ENCODE measurements at places on chromosomes 1 and 21.

DNA sequence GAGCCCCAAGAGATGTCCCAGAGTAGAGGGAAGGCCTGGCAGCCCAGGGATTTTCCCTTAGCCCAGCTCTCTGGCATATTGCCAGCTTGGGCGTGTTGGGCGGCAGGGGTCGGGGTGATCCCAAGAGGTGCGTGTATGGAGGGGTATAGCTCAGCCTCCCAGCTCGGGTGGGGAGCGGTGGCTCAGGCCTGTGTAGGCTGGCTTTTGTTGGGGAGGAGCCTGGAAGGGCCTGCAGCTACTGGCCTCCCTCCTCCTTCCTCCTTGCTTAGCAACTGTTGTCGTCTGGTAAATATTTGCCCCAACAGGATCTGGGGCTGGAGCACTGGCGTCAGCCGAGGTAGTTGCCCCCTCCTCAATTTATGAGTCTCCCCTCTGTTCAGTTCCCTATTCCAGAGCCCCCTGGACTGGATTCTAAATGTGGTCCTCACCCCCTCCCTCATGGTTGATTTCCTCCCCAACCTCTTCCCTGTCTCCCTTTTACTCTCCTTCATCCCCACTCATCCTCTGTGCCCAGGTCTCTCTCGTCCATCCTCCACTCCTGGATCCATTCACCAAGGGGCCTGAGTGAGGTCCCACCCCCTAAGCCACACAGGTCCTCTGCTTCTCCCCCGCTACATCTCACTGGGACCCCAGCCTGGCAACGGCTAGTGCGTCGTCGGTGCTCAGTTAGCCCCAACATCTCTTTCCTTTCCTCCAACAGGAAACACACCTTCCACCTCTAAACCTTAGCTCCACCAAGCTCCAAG is 10.3 kb upstream of the LMNA start:
- DNase-seq, result no peak

DNA sequence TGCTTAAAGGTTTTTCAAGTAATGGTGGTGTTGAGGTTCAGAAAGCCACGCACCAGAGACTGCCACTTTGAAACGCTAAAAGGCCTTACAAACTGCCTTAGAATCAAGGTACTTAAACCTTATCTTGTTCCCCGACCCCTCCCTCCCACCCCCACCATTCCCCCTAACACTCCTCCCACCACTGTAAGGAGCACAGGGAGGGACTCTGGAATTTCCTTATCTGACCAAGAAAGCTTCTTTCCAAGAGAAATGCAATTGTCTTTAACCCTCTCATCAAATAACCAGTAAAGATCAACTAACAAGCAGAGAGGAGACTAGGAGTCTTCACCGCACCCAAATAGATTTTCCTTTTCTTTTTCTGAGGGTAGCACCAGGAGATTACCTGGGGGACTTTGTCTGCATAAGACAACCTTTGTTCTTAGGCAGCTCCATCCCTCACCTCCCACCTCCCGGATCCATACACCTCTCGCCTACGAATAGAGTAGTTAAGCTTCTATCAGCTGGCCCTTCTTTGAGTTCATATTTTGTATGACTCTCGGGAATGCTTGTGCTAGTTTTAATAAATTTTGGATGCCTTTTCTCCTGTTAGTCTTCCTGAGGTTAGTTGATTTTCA is 137.7 kb upstream of the ADGRL2 start:
- DNase-seq, result no peak

DNA sequence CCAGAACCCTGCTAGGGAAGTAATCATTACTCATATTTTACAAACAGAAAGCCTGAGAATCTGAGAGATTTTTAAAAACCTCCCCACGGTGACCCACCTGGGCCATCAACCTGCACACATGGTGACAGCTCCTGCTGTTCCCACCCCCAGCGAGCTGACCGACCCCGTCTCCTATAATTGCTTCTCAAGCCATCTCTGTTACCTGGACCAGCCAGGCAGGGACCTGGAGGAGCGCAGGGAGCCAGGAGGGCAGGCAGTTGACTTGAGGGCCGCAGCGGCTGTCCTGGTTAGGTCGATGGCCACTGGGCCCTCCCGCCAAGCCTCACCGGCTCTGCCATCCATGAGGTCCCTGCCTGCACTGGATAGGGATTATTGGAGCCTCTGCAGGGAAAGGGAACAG is 7.7 kb downstream of the TFF2 start:
- DNase-seq, result no peak

DNA sequence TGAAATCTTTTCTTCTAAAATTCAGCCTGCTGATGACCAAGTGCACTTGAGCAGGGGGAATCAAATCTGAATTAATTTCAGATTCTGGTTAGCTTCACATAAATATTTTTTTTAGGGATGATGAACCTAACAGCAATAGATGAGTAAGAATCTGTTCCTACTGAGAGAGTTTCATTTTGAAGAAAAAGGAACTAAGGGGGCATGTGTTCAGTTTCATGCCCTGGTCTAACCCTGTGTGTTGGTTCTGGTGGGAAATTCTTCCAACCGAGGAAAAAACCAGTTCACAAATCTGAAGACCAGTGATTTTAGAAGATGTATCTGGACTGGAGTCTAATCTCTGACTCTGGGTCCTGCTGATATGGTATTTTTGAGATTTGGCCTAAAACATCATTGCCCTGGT is 13.7 kb downstream of the SELL start:
- DNase-seq, result no peak

DNA sequence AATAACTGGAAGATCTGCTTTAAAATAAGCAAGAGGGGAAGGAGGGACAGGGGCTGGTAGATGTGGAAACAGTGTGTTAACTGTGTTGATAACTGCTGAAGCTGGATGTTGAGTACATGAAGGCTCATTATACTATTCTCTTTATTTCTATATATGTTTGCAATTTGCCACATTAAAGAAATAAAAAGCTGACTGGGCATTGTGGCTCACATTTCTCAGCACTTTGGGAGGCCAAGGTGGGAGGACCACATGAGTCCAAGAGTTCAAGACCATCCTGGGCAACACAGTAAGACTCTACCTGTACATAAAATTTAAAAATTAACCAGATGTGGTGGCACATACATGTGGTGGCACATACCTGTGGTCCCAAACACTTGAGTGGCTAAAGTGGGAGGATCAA is 6.7 kb downstream of the ASH1L start:
- DNase-seq, result no peak

DNA sequence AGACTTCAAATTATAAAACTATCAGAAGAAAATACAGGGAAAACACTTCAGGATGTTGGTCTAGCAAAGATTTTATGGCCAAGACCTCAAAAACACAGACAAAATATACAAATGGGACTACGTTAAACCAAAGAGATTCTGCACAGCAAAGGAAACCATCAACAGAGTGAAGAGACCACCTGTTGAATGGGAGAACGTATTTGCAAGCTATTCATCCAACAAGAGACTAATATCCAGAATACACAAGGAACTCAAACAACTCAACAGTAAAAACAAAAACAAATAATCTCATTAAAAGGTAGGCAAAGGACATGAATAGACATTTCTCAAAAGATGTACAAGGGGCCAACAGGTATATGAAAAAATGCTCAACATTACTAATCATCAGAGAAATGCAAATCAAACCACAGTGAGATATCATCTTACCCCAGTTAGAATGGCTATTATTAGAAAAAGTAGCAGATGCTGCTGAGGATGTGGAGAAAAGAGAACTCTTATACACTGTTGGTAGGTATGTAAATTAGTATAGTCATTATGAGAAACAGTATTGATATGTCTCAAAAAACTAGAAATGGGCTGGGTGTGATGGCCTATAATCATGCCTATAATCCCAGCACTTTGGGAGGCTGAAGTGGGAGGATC is 112.6 kb downstream of the LRIG2 start:
- no peak for DNase-seq

DNA sequence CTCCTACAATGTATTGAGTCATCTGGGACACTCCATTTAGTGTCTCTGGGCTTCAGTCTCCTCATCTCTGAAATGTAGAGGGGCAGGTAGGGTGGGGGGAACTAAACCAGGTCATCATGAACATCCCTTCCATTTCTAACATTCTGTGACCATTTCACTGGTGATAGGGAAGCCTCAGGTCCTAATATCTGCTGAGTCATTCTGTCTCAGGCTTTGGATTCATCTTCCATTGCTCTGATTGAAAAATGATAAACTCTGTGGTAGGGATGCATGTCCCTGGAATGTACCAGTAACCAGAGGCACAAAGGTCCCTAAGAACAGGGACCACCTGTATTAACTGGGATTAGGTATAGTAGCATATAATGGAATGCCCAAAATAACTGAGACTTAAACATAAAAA is 36.2 kb upstream of the LRRC52 start:
- DNase-seq, result no peak

DNA sequence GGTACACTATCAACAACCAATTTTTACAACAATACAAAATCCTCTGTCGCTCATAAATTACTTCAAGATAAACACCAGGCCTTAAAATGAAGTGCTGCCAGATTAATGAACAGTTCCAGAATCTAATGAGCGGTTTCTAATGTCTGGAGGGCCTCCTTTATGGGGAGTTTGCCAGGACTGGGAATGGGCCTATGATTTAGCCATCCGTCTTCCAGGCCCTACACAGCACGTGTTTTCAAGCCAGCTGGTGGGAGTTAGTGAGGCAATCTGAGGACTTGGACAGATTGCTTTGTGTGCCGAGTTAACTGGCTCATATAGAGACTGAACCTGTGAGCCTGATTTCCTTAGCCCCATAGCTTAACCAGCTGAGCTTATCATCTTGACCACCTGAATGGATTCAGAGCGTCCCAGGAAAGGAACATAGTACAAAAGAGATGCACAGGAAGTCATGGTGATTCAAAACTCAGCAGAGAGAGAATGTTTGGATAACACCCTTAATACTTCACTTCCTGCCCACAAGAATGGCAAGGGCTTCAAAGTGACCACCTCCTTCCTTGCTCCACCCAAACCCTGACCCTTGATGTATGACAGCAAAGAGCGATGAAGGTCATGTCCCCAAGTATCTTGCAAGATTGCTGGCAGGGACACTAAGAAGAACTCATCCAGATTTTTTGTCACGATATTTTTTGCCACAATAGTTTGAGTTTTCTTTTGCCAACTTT is 143.5 kb downstream of the SLC30A10 start:
- DNase-seq, result no peak

GRCh38 chr1:54934869-54935268 is 45.6 kb upstream of the TMEM61 start:
- DNase-seq, result no peak

- no peak for DNase-seq
Measured at GRCh38 chr1:218439541-218440295, 94.6 kb downstream of the TGFB2 start.

DNA sequence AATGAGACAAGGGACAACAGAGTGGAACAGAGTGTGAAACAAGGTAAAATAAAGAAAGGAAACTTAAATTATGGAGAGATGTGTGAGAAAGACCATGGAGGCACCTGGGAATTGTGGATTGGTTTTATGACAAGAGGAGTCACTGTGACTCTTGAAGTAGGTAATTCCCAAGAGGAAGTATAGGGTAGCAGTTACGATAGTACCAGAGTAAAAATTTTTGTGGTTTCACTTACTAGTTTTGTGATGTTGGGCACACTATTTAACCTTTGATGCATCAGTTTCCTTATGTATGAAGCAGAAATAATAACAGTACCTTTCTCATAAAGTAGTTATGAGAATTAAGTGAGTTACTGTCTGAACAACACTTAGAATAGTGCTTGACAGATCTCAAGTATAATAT is 267.9 kb upstream of the DPYD start:
- DNase-seq, result no peak

GRCh38 chr1:197928849-197929336 is 11.7 kb downstream of the LHX9 start:
- DNase-seq, result no peak

Data from cortex of kidney (tissue), 1 donor.